ENCODE measurements at places on chromosomes 3 and 15. TPM values are rescaled to one million over a fixed set of nuclear protein-coding genes. Genes with fewer than 3 reads are reported as not detected.

DNA sequence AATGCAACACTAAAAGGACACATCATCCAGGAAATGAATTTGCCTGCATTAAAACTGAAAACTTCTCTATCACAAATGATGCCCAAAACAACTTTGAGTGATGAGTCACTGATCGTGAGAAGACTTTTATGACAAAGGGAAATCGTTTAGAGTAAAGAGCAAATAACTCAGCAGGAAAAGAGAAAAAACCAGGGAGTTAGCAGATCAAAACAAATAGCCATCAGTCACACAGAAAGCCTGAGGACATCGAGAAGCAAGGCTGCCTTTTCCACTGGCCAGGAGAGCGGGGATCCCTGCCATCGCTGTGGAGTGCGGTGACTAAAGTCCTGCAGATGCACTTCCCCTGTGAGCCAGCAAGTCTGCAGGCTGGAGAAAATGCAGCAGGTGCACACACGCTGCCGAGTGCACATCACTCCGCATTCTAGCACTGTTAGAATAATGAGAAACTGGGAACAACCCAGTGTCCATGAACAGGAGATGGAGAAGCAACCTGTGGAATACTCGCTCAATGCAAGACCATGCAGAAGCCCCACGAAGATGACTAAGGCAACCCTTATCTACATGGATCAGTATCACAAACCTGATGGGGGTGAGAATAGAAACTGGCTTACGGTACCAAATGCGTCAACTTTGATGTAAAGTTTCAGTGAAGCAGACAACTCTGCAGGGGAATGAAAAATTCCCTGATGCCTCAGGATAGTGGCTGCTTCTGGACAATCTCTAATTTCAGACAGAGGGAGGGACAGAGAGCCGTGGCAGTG, 86.4 kb downstream of the NSMCE3 start:
- no peaks in the 10 kb centered on the region for H3K36me3 ChIP-seq
- no peaks in the 10 kb centered on the region for H3K4me1 ChIP-seq
- H3K4me3 ChIP-seq = no peak overlapping the region
- no peak for DNase-seq
- no peaks in the 10 kb centered on the region for H3K27me3 ChIP-seq

DNA sequence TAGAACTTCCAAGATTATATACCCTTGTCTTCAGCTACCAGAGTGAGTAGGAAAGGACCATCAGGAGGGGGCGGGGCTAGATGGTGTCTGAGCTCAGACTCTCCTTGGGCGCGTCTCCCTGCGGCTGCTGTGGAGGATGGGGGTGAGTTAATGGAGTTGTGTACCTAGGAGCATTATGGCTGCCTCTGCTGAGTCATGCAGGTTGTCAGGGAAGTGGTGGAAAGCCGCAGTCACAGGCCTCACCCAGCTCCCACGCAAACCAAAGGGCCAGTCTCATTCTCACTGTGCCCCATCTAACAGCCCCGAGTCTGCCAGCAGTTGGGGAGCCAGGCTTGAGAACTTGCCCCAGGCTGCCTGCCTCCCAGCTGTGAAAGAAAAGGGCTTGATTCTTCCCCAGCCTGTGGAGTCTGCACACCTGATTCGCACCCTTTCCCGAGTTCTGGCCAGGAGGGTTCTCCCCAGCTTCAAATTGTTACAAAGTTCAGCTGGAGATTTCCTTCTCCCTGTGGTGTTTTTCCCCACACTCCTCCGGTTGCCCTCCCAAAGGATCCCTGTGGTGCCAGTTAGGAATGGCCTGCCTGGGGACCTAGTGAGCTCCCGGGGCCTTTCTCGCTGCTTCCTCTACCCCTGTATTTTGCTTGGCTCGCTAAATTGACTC, 143.3 kb downstream of the HCN4 start:
- H3K36me3 ChIP-seq = no peaks in the 10 kb centered on the region
- H3K27me3 ChIP-seq = no peaks in the 10 kb centered on the region
- no peak overlapping the region for H3K4me3 ChIP-seq
- no peak overlapping the region for H3K27ac ChIP-seq
- H3K4me1 ChIP-seq = no peaks in the 10 kb centered on the region

DNA sequence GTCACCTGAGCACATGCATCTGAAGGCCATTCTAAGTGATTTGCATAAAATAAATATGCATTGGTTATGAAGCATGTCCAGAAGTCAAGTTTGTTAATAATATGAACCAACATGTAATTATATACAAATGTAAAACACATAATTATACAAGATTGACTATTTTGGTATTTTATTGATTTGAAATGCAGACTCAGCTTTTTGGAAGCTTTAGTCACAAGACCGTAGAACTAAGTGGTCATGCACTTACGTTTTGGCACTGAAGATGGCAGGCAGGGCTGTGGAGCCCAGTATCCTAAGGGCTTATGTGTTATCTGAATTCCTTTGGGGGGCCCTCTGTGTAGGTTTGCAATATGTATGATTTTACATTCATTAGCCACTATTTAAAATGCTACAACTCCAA, 5.0 kb downstream of the CHRNA7 start:
- H3K27me3 ChIP-seq = peaks cover 26% of the 10 kb centered on the region
- H3K36me3 ChIP-seq = no peaks in the 10 kb centered on the region
- H3K27ac ChIP-seq = no peak overlapping the region
- H3K4me1 ChIP-seq = no peaks in the 10 kb centered on the region
- no peak overlapping the region for H3K4me3 ChIP-seq

DNA sequence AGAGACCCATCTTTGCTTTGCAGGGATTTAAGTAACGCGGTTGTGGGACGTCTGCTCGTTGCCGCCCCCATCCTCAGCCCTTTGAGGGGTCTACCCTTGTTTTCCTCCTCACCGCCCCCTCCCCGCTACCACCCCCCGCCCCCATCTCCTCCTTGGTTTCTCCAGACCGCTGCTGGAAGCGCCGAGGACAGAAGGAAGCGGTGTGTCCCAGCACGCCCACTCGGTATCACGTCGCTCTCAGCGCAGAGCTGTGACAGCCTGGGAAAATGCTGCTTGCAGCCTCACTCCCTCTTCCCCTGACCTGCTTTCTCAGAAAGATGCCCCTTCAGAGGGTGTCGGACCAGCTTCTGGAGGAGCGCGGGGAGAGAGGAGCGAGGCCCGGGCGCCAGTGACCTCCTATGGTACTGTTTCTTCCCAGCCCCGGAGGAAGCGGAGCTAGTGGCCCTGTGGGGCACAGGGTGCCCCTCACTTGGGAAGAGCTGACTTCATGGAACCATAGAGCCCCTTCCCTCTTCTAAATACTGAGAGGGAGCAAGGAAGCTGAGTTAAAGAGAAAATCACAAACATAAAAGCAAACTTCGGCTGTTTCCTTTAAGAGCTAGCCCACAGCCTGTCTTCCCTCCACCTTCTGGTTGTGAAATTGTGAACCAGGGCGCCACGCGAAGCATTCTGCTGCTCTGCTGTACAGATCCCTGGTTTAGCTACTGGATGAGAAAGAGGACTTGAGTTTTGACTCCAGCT, 698 bp downstream of the IL1RAP start:
- H3K27me3 ChIP-seq = no peaks in the 10 kb centered on the region
- DNase-seq = peak; percentile 9
- peak overlapping the region; percentile 57 for H3K4me3 ChIP-seq
- H3K4me1 ChIP-seq = peaks cover 4% of the 10 kb centered on the region
- peak overlapping the region; percentile 27 for H3K27ac ChIP-seq
- H3K36me3 ChIP-seq = no peaks in the 10 kb centered on the region

KLF13 gene
- 158 TPM for total RNA-seq

EHD4 gene
- 7.3 TPM for total RNA-seq

DNA sequence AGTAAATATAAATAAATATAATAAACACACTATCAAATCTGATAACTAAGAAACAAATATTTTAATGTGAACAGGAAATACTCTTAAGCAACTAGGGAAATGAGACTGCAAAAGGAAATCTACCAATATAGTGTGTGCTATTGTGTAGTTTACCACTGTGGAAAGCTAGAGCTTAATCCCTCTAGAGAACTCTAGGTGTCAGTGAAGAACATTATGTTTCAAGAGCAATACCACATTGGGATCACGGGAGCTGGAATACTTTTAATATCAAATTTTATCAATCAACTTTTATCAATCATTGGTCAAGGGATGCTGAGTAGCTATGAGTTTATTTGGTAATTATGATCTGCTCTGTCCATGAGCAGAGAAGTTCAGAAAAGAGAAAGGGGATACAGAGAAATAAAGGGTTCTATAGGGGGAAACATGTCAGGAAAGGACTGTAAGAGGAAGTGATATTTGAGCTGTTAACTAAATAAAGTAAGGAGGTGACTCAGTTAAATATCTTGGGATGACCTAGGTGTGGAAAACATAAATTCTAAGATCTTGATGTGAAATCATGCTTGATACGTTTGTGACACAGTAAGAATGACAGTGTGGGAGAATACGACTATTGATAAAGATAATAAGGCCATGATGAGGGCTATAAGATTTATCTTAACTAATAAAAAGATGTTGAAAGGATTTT, 762.2 kb upstream of the ALCAM start:
- H3K27ac ChIP-seq = no peak overlapping the region
- H3K27me3 ChIP-seq = no peaks in the 10 kb centered on the region
- H3K4me3 ChIP-seq = no peak overlapping the region
- no peak for DNase-seq

MAN2C1 gene
- total RNA-seq = 64.3 TPM

- peaks cover 33% of the 10 kb centered on the region for H3K4me1 ChIP-seq
- H3K4me3 ChIP-seq = no peak overlapping the region
- peaks cover 3% of the 10 kb centered on the region for H3K27me3 ChIP-seq
- no peak overlapping the region for H3K27ac ChIP-seq
- no peak for DNase-seq
Measured at GRCh38 chr15:41832208-41832607, 4.3 kb downstream of the JMJD7 start.

CKMT1A gene
- total RNA-seq = 0.14 TPM

WDR93 gene
- 0.09 TPM for total RNA-seq

GRCh38 chr3:171791692-171792076, 18.6 kb downstream of the PLD1 start:
- H3K27me3 ChIP-seq = no peaks in the 10 kb centered on the region
- DNase-seq = no peak
- no peaks in the 10 kb centered on the region for H3K36me3 ChIP-seq

GRCh38 chr3:161913786-161914389, 417.3 kb downstream of the OTOL1 start:
- H3K27me3 ChIP-seq = no peaks in the 10 kb centered on the region
- DNase-seq = no peak
- no peak overlapping the region for H3K27ac ChIP-seq
- H3K4me3 ChIP-seq = no peak overlapping the region

- DNase-seq = no peak
- no peaks in the 10 kb centered on the region for H3K27me3 ChIP-seq
- H3K4me3 ChIP-seq = no peak overlapping the region
- H3K4me1 ChIP-seq = no peaks in the 10 kb centered on the region
- H3K36me3 ChIP-seq = no peaks in the 10 kb centered on the region
Measured at GRCh38 chr3:170714562-170715535, 129.0 kb upstream of the SLC7A14 start.

KBTBD13 gene
- under 0.01 TPM for total RNA-seq

GRCh38 chr15:58432401-58432800, 610 bp downstream of the LIPC start:
- H3K27me3 ChIP-seq = no peaks in the 10 kb centered on the region
- H3K36me3 ChIP-seq = no peaks in the 10 kb centered on the region
- H3K4me3 ChIP-seq = no peak overlapping the region
- peaks cover 18% of the 10 kb centered on the region for H3K4me1 ChIP-seq
- H3K27ac ChIP-seq = no peak overlapping the region
- DNase-seq = no peak
